ENCODE measurements at places on chromosomes 5 and 9. TPM values are rescaled to one million over a fixed set of nuclear protein-coding genes. Genes with fewer than 3 reads are reported as not detected.

- no peak for DNase-seq
Measured at GRCh38 chr5:142847898-142848790, 78.0 kb downstream of the ARHGAP26 start.

DNA sequence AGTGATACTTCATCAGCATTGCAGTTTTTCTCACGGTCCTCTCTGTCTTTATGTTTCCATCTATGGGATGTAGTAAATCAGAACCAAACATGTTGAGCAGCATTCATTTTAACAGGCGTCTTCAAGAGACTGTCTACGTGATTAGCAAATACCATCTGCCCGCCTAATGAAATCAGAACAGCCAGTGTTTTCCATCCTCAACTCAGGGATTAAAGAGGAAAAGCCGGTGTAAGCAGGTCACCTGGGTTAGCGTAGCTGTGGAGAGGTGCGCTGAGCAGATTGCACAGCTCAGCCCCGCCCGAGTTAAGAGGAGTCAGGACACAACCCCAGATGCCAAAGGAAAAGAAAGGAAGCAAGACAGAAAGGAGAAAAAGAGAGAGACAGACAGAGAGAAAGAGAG, 54.3 kb upstream of the ANKRD33B start:
- DNase-seq: no peak

DNA sequence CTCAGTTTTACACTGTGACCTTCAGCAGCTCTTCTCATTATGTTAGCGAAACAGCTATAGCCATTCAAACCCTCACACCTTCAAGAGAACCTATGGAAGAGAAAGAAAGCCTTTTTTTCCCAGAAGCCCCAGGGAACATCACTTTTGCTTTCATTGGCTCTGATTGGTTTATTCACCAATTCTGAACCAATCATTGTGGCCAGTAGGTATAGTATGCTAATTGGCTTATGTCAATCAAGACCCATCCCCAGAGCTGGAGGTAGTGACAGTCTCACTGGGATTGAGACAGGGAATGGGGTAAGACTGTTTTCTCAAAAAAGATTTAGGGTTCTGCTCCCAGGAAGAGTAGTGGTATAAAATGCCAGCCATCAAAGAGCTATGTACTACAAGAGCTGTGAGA, 74.1 kb upstream of the FSD1L start:
- no peak for DNase-seq

The OR5C1 gene
- not detected for total RNA-seq

The ITK gene
- 1.2 TPM for total RNA-seq

The TRIO gene
- 63.5 TPM for total RNA-seq

The ADAMTS16 gene
- not detected for total RNA-seq

The PCDHGA10 gene
- total RNA-seq: 1.5 TPM

The GAPVD1 gene
- total RNA-seq: 24.1 TPM

DNA sequence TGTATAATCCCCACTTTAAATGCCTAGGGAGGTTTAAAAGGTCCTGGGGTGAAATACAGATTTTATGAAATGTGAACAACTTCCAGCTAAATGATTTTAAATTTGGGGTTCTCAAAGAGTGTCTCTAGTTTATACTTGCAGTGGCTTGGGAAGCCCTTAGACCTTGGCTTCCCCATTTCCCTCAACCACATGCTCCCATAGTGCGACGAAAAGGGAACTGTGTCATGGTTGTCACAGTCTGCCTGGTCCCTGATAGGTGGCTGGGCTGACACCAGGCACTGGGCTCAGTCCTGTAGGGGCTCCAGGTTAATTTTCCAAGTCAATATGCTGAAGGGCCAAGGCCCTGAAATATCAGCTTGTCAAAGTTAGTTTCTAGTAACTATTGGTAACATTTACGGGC, 10.4 kb upstream of the CXCL14 start:
- DNase-seq: no peak

DNA sequence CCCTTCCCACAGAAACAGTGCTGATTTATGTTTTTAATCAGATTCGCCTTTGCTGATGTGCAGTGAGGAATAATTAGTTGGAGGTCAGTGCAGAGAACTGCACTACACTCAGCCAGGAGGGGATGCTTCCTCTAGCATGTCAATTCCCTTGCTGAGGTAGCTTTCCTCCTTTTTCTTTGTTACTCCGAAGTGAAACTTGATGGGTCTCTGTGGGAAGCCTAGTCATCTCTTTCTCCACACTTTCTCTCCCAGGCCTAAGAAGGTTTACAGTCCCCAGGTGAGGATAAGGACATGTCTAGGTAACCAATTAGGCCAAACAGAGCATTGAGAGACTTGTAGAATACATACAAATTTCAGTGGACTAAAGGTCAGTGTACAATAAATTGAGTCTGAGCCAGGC, 461.8 kb downstream of the KIF4B start:
- no peak for DNase-seq

The HEMGN gene
- 0.09 TPM for total RNA-seq

The PCDHGA9 gene
- 1.0 TPM for total RNA-seq

The FGF10 gene
- 0.11 TPM for total RNA-seq

Measured in right lobe of liver (tissue), 6 donors.